NCI-H345 (cell line): ENCODE measurements at places on chromosomes 13 and 19.

GRCh38 chr13:47110833-47111240 is 214.0 kb upstream of the HTR2A start:
- DNase-seq = no peak

GRCh38 chr19:2119921-2120785 is 23.4 kb downstream of the IZUMO4 start:
- no peak for DNase-seq

- peak; percentile 69 for DNase-seq
Measured at GRCh38 chr13:39612023-39612637, 9.1 kb upstream of the LHFPL6 start.

GRCh38 chr13:94753327-94753726 is 41.0 kb upstream of the SOX21 start:
- peak; percentile 44 for DNase-seq

DNA sequence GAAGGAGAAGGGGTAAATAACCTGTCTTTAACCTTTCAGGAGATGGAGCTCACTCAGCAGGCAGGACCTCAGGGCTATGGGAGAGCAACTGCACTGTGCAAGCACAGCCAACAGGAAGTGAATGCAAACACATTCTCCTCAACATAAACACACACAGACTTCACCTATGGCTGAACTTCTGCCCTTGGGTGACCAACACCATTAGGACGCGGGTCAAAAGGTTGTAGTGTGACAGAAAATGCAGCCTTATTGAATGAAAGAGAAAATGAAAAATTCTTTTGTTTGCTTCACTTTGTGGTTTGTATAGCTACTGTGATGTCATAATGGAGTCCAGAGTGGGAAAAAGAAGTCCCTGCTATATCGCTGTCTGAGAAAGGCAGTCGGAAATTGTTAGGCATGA is 323.0 kb downstream of the NDFIP2 start:
- DNase-seq = no peak

- DNase-seq = peak; percentile 88
Measured at GRCh38 chr19:49151267-49152118, 3.7 kb downstream of the HRC start.

- DNase-seq = no peak
Measured at GRCh38 chr19:5974721-5975387, 3.1 kb downstream of the RANBP3 start.

GRCh38 chr13:40923867-40924266 is 95.2 kb downstream of the ELF1 start:
- no peak for DNase-seq

GRCh38 chr13:42969565-42970172 is 22.4 kb downstream of the EPSTI1 start:
- peak; percentile 17 for DNase-seq

GRCh38 chr19:53177986-53178385 is 15.2 kb downstream of the ZNF665 start:
- DNase-seq = no peak

DNA sequence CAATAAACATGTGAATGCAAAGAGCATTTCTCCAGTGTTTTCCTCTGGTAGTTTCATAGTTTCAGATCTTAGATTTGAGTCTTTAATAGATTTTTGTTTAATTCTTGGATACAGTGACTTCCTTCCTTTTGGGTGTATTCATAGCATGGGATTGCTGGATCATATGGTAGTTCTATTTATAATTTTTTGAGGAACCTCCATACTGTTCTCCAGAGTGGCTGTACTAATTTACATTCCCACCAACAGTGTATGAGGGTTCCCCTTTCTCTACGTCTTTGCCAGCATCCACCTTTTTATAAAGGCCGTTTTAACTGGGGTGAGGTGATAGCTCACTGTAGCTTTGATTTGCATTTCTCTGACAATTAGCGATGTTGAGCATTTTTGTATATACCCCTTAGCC is 9.3 kb upstream of the CALM3 start:
- no peak for DNase-seq
